Femur (tissue), 1 donor: ENCODE measurements at places on chromosomes 16 and 17.

DNA sequence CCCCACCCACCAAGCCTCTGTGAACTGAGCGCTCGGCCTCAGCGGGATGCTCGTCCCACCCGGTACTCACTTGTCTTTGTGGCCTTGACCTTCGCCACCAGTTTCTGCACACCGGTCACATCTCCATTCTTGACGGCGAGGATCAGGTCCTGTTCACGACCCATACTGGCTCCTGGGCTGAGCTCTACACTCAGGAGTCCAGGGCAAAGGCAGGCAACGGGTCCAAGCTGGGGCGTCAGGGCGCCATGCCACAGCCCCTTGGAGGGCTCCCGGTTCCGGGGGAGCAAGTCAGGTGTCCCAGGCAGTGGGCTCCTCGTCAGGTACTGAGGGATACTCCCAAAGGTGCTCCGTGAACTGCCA lies 1.7 kb downstream of the CASKIN2 start:
- DNase-seq, result peak; percentile 36

- DNase-seq, result no peak
These were observed 30.9 kb upstream of the PHB1 start for GRCh38 chr17:49445591-49445990.

DNA sequence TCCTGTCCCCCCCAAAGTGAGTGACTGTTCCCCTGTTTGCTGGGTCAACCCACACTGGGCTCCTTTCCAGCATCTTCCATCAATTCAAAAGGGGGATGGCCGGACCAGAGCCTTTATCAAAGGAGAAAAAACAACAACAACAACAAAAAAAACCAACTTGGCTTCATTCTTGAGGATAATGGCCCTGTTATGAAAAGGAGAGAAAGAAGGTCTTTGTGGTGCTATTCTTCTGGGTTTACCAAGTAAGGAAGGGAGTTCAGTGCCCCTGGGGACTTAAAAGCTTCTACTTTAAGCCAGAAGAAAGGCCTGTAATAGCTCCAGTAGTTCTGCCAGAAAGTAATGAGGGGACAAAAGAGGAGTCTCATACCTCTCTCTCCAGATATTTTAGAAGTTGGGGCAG lies 71.5 kb downstream of the RGS9 start:
- DNase-seq, result no peak

- DNase-seq, result no peak
These were observed 6.7 kb downstream of the USP7 start for GRCh38 chr16:8957063-8957397.

DNA sequence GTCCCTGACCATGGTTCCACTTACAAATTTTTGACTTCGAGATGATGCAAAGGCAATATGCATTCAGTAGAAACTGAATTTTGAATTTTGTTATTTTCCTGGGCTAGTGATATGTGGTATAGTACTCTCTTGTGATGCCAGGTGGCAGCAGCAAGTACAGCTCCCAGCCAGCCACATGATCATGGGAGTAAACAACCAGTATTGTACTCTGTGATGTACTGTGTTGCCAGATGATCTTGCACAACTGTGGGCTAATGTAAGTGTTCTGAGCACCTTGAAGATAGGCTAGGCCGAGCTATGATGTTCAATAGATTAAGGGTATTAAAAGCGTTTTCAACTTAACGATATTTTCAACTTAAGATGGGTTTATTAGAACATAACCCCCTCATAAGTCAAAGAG lies 250.8 kb downstream of the STX8 start:
- DNase-seq, result no peak

GRCh38 chr17:3896108-3896967 lies 3.5 kb upstream of the CAMKK1 start:
- DNase-seq, result no peak

GRCh38 chr16:16083421-16084156 lies 134.2 kb downstream of the ABCC1 start:
- no peak for DNase-seq

DNA sequence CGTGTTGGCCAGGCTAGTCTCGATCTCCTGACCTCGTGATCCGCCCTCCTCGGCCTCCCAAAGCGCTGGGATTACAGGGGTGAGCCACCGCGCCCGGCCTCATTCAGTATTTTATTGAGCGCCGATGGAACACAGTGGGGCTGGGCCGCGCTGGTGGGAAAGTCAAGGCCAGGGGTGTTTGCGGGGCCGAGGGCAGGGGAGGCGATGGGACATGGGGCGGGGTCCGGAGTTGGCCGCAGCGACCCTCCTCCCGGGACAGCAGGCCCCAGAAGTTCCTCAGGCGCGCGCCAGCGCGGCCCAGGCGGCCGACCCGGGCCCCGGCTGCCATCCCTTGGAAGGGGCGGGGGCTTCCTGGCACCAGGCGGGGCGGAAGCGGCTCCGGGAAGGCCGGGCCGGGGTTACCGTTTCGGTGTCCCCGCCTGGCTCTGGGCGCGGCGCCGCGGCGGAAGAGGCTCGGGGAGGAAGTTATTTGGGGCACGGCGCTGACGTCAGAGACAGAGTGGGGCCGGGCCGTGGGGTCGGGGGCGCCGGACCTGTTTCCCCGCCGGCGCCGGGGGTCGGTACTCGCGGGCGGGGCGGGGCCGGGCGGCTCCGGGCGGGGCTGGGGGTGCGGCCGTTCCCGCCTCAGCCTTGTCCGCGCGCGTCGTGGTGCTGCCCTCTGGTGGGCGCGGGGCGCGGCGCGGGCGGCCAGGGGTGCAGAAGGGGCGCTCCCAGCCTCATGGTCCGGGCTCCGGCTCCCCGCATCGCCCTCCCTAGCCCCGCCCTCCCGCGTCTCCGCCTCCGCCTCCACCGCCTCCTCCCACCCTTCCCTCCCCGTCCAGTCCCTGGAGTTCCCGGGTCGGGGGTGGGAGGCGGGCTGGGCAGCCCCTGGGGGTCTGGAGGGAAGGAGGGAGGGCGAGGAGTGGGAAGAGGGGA lies 952 bp upstream of the PRSS27 start:
- peak; percentile 88 for DNase-seq

DNA sequence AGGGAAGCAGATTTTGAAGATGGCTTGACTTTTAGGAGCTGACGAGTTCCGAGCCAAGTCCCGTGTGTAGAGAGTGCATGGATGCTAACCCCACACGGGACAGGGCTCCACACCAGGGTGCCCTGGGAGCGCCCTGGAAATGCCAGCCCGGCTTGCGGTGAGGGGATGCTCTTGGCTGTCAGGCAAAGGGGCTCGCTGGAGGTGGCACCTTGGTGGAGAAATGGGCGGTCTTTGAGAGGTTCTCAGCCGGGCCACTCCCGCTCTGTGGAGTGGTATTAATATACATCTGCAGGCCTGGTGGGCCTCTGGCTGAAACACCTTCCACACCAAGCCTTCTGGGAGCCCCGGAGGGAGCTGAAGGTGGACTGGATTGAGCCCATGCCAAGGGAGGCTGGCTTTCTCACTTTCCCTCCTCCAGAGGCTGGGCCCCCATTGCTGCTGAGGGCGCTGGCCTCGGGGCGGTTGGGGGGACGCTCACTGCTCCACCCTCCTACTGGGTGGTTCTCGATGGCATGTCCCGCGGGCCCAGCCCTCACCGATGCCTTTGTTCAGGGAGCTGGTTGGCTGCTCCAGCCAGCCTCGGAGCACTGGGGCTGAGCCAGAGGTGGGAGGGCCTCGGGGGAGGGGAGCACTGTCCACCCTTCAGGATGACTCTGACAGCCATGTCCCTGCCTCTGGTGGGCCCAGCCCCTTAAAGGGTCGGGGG lies 210.3 kb downstream of the NTN1 start:
- DNase-seq, result no peak

DNA sequence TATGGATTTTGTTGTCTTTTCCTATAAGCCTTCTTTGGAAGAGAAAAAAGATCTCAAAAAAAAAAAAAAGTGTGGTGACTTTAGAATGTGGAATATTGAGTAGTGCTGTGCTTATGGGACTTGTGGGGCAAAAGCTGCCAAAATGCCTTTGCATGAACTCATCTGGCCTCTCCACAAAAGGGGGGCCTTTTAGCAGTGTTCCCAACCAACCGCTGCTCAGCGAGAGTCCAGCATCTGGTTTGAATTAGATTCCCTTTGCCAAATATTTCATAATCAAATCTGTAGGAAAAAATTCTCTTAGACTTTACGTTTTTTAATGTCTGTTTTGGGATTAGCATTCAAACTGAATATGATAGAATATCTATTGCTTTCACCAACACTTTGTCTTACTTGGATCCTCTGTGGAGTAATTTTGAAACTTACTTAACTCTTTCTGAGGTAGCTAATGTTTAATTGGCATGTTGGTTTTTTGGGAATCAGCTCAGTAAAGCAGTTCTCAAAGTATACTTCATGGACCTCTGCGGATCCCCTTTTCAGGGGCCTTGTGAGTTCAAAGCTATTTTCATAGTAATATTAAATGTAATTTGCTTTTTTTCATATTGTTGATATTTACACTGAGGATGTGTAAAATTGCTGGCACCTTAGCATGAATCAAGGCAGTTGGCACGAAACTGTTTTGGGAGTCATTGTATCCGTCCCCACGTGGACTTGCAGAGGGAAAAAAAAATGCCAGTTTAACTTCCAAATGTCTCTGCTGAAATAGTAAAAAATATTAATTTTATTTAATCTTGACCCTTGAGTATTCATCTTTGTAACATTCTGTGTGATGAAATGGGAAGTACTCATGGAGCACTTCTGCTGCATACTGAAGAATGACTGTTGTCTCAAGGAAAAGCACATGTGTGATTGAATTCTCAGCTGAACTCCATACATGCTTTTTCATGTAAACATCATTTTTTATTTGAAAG lies 34.7 kb upstream of the VPS4A start:
- DNase-seq, result peak; percentile 91

- DNase-seq, result no peak
These were observed 284.6 kb upstream of the CDH5 start for GRCh38 chr16:66081775-66082366.

- DNase-seq, result no peak
These were observed 76.6 kb downstream of the MAP2K4 start for GRCh38 chr17:12097326-12097725.

- DNase-seq, result no peak
These were observed 2.1 kb downstream of the CCL4L2 start for GRCh38 chr17:36212966-36213365.

GRCh38 chr16:12425134-12425941 lies 378.3 kb downstream of the CPPED1 start:
- DNase-seq, result no peak
